ENCODE measurements at places on chromosomes 5 and 9.

DNA sequence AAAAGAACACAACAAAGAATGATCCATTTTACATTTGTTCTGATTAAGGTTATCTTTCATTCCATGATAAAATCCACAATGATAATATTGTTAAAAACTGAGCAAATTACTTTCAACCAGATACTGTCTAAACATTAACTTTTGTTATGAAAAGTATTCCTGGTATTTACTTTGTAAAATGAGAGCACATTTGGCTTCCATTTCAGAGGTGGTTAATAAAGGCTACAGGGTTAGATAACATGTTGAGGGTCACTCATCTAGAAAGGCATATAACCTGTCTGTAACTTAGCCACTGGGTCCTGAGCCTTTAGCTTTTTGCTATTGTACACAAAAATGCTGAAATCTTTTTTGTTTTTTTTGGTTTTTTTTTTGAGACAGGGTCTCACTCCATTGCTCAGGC is 99.3 kb downstream of the ANXA2R start:
- DNase-seq: no peak

DNA sequence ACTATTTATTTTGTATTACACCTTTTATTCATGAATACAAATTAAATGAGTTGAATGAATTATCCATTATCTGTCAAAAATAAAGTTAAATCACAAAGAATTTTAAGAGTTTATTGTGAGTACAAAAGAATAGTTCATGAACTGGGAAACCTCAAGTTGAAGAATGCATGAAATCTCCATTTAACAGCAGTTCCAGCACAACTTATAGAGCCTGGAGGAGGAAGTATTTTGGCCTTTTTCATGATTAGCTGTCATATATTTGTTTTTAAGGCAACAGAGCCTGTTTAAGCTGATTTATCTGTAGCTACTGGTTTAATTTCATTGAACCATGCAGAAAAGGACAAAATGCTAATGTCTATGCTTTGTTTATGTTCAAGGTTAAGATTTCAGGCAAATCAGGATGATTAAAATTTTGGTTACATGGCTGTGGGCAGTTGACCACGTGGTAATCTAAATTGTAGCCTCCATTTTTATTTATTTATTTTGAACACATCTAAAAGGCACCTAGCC is 12.2 kb downstream of the SPINK1 start:
- DNase-seq: no peak

GRCh38 chr5:116559239-116559638 is 15.4 kb downstream of the SEMA6A start:
- no peak for DNase-seq

- peak; percentile 76 for DNase-seq
These were observed 26.2 kb downstream of the TCF7 start for GRCh38 chr5:134140530-134141201.

DNA sequence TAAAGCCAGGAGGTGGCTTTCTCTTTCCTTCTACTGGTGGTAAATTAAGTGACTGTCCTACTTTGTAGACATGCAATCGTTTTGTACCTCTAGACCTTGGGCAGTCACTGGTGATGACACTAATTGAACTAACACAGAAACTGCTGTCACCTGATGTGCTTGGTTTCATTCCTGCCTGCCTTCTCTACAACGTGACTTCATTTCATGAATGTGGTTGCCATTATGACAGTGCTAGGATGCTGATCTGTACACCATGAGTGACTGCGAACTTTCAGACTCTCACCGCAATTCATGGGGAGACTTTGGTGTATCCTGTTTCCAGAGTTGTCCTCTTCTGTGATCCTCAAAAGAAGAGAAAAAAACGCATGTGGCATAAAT is 47.5 kb downstream of the UBE2QL1 start:
- no peak for DNase-seq

GRCh38 chr5:126471875-126472537 is 48.8 kb downstream of the GRAMD2B start:
- no peak for DNase-seq

GRCh38 chr5:38263983-38264382 is 5.6 kb downstream of the EGFLAM start:
- DNase-seq: no peak

- no peak for DNase-seq
These were observed 29.8 kb downstream of the PRUNE2 start for GRCh38 chr9:76876098-76876497.

- no peak for DNase-seq
These were observed 97.4 kb downstream of the OSTF1 start for GRCh38 chr9:75185585-75186170.

DNA sequence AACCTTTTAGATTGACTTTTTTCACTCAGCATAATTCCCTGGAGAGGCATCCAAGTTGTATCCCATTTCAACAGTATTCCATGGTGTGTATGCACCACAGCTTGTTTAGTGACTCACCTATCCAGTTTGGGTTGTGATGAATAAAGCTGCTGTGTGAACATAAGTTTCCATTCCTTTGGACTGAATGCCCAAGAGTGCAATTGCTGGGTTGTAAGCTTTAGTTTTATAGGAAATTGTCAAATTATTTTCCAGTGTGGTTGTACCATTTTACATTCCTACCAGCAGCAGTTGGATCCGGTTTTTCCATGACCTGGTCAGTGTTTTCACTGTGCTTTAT is 60.9 kb upstream of the TMED7 start:
- no peak for DNase-seq

- DNase-seq: no peak
These were observed 3.4 kb downstream of the MAMDC4 start for GRCh38 chr9:136855461-136856078.

GRCh38 chr9:98356953-98357690 is 101.7 kb upstream of the TBC1D2 start:
- DNase-seq: no peak

- no peak for DNase-seq
These were observed 27.9 kb downstream of the SPRY4 start for GRCh38 chr5:142296914-142297417.

DNA sequence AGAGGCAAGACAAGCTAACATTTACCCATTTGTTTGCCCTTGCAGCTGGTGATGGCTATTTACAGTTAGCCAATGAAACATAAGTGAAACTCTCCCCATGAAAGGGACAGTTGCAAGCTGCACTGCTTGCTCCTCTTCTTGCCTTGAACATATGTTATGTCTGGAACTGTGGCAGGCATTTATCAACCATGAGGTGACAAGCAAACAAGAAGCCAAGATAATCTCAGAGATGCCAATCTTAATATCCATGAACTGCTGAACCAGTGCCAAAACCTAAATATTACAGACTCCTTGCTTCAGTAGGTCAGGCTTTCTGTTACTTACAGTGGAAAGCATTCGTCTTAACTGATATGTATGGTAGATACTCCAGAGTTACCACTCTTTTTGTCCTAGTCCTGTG is 133.4 kb downstream of the ACTBL2 start:
- no peak for DNase-seq

DNA sequence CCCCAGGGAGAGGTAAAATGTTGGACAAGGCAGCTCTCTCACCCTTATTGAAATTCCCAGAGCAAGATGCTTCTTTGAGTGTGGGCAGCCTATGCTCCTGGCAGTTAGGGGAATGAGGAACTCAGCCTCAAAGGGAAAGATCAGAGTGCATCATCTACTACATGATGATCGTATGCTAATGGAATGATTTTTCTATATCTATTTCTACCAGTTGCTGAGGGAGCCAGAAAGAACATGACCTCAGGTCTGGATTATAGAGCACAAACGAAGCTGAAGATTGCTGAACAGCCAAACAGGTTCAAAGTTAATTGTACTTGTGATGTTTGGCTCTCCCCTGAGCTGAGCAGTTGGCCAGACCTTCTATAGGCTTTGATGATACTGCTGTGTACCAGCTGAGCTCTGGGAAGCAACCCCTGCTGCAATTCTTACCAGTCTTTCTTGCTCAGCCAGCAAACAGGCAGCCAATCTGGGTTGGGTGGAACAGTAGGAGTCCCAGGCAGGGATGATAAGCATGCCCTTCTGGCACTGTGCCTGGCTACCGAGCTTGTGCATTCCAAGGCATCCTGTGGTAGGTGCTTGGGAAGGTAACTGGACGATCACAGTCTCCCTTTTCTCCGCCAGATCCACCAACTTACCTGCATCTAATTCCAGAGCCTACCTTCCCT is 10.3 kb upstream of the FBXL7 start:
- no peak for DNase-seq

- DNase-seq: no peak
These were observed 11.6 kb downstream of the TRAF1 start for GRCh38 chr9:120914953-120915352.

- no peak for DNase-seq
These were observed 21.5 kb upstream of the ZBTB34 start for GRCh38 chr9:126838895-126839294.

DNA sequence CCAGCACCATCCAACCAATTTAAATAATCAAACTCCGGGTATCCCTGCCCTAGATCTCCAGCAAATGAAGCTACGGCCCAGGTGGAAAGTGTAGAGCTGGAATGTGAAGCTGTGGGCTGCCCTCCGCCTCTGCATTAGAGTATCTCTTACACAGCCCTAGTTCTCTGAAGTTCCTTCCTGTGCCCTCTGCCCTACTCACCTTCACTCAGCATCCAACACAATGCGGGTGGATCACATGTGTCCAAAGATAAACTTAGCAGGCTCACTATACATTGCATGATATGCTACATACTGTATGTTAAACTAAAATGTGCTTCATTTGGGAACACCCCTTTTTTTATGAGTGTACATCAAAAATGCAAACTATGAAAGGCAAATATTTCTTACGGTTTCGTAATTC is 70.0 kb upstream of the RAD23B start:
- no peak for DNase-seq

GRCh38 chr9:110942522-110942921 is 95.7 kb downstream of the LPAR1 start:
- DNase-seq: no peak

- no peak for DNase-seq
These were observed 210.3 kb upstream of the ADRA1B start for GRCh38 chr5:159705948-159706347.

GRCh38 chr5:143890487-143890886 is 78.5 kb downstream of the HMHB1 start:
- no peak for DNase-seq

GRCh38 chr9:80842389-80842788 is 847.0 kb downstream of the TLE1 start:
- no peak for DNase-seq

DNA sequence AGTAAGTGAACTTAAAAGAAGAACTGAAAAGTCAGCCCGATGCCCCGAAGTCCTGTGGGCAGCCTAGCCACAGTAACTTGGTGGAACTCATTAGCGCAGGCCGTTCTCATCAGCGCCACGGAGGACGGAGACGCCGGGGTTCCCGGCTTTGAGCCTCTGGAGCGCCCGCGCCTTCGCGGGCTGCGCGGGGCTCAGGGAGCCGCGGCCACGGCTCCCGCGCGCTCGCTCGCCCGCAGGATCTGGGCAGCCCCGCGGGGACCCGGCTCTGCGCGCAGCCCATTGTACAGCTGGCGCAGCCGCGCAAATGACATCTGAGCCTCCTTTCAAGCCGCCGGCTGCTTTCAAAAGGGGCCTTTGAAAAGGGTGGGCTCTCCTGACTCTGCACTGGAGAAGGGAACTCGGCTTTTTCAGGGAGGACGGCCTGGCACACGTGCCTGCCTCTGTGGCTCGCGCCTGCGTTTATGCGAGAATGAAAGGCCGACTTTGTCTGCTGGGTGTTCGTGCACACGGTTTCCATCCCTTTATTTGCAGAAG is 40.7 kb downstream of the TLR4 start:
- no peak for DNase-seq

DNA sequence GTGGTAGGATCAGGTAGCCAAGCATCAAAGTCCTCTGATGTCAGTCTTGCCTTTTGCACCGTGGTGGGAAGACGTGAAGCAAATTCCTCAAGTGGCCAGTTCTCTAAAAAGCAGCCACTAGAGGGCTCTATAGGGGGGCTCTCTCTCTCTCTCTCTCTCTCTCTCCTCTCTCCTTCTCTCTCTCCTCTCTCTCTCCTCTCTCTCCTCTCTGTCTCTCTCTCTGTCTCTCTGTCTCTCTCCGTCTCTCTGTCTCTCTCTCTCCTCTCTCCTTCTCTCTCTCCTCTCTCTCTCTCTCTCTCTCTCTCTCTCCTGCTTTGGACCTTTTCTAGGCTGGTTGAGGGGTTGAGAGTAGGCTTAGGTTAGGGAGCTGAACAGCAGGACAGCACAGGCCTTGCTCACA is 13.9 kb upstream of the OSMR start:
- no peak for DNase-seq

DNA sequence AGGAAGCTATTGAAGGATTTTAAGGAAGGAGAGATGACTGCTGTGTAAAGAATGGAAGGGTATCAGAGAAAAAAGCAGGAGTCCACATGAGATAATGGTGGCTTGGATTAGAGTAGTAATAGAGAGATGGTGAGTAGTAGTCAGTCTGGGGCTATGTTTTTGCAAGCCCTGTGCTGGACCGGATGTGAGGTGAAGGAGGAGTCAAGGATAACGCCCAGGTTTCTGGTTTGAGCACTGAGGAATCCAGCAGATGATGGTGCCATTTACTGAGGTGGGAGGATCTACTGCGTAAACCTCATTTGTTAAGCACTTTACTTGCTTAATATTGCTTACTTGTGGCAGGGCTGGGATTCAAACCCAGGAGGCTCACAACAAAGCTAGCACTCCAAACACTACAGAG is 1.1 kb downstream of the TIGD6 start:
- DNase-seq: no peak

DNA sequence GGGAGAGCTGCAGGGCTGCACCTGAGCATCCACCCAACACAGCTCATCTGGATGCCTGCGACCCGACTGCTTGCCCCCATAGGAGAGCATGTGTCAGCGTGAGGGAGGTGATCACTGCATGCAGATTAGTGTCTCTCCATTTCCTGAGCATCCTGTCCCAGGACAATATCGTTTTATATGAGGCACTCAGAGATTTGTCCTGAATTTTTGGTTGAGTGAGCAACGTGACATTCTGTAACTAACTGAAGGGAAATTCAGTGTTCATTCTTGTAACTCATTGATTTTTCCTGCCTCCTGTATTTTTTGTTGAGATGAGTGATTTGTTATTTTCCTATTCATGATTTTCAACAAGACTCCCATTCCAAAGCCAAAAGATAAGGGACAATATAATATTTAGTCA is 20.7 kb upstream of the ANKRD34B start:
- DNase-seq: no peak

- no peak for DNase-seq
These were observed 4.4 kb downstream of the SLIT3 start for GRCh38 chr5:169296419-169297143.

DNA sequence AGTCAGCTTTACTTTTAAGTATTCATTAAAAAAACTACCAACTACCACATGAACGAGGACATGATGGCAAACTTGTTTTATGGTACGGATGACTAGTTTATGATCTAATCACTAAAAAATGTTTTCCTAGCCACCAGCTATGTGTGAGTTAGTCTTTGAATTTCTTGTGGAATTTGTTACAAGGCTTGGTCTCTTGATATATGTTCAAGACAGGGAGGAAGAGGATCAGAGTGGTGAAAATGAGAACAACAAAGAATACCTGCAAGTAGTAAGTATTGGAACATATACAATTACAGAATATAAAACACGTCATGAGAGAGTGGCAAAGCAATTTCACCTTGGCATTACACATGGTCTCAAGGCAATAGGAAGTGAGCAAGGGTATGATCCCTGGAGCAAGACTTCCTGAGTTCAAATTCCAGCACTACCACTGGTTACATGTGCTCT is 548.6 kb upstream of the TLE4 start:
- no peak for DNase-seq

Measured in CMK (cell line).